ENCODE measurements at places on chromosomes 7 and 10.

- no peak for DNase-seq
These were observed 107.8 kb downstream of the TBXAS1 start for GRCh38 chr7:139936760-139937310.

GRCh38 chr7:80313067-80313626 is 178.5 kb downstream of the GNAI1 start:
- DNase-seq: no peak

DNA sequence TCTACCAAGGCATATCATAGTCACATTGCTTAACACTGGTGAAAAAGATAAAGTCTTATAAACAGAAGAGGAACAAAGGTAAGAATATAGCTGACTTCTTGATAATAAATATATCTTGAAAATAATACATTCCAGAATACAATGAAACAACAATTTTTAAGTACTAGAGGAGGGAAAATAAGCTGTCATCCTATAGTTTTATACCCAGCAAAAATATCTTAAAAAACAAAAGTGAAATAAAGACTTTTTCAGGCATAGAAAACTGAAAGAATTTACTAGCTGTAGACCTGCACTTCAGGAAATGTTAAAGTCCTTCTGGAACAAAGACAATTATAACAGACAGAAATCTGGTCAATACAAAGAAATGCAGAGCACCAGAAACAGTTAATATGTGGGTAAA is 21.4 kb upstream of the MACROH2A2 start:
- DNase-seq: no peak

GRCh38 chr10:23516530-23516929 is 77.7 kb downstream of the OTUD1 start:
- DNase-seq: no peak

DNA sequence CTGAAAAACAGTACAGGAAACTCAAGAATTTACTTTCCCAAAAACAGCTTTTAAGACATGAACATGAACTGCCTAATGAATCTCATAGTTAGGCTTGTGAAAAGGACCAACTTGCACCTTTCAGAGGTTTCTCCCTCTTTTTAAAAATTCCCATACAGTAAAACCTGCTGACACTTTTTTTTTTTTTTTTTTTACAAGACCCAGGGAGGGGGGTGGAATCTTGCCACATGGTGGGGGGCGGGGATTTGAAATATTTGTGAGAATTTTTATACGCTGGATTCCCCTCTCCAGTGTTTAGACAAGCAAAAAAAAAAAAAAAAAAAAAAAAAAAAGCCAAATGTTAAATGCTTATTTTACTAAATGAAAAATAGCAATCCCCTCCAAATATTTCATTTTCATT is 57.4 kb downstream of the HIBADH start:
- DNase-seq: no peak

DNA sequence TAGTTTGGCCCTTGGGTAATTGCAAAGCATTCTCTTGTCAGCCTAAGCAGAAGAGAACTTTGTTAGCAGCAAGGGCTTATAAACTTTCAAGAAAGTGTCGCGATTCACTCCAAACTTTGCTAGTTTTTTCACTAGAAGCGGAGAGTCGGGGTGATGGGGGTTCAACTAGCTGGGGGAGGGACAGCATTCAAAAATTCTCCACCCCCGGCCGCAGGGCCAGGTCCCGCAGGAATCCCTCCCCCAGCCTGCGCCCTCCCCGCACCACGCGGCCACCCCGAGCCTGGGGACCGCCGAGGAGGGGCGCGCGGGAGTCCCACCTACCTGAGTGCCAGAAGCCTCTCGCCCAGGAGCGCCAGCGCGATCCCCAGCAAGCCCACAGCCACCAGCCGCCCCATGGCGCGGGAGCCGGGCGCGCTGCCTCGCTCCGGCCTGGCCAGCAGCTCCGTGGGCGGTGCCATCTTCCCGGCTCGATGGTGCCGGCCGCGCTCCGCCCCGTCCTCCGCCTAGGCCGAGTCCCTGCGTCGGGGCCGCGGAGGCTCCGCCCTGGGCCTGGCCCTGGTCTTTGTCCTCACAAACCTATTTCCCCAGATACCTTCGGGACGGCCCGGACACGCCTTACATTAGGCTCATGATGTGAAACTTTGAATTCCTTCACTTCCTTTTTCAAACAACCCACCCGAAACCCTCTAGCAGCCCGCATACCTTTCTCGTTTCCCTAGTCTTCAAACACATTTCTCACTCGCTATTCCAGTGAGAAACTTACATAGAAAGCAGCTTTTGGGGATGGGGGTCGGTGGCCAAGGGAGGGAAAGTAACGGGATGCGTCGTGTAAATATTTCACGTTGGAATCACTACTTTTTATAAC is at the start of gene PON2:
PON2 (minus strand) TSS at position 472 of the 865 bp plus-strand sequence; CDS start at position 395, 77 bp downstream.
- DNase-seq: peak; percentile 62

- no peak for DNase-seq
These were observed 315.9 kb upstream of the ETV1 start for GRCh38 chr7:14305233-14305866.

DNA sequence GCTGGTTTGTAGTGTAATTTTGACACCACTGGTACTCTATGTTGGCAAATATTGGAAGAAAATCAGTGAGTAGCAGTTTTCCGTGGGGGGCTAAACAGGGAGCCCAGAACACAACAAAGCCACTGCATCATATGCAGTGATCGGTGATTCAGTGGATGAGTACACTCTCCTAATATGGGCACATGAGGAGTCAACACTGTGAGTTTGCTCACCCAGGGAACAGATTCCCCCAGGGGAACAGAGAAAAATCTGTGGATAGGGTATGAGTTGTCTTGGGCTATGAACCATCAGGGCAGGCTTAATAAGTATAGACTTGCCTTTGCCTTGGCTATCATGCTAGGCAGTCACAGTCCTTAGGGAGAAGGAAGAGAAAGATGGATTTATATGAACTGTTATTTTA is 227.7 kb upstream of the SEMA3E start:
- no peak for DNase-seq

GRCh38 chr7:2071133-2071832 is 161.5 kb downstream of the MAD1L1 start:
- no peak for DNase-seq

DNA sequence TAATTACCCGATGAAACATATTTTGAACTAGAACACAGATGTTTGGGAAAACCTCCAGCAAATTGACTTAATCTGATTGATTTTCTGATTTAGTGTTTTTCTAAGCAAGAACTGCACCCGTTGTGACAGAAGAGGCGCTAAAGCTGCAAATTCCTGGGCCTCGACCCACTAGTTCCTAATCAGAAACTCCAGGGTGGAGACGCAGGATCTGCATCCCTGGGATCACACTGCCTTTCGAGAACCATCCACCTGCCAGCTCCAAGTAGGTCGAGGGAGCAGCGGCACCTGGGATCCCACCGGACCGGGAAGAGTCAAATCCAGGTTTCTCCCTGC is 136.8 kb upstream of the CDCA7L start:
- no peak for DNase-seq

DNA sequence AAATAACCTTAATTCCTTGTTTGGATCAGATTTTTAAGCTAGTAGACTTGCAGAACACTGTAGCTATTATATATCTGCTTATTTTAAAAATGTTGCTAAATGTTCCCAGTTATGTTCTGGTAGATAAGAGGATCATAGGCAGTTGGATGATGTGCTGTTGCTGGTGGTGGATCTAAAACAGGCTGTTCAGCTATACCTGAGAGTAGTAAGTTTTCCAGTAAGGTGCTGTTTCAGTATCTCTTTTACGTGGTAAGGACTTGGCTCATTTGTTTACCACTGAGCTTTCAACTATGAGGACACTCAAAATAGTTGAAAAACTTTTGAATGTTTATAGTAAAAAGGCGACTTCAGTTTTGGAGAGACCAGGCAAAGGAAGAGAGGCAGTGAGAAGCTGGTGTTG is 180.9 kb downstream of the CDK14 start:
- no peak for DNase-seq

GRCh38 chr7:1708596-1709251 is 38.6 kb downstream of the ELFN1 start:
- DNase-seq: no peak

DNA sequence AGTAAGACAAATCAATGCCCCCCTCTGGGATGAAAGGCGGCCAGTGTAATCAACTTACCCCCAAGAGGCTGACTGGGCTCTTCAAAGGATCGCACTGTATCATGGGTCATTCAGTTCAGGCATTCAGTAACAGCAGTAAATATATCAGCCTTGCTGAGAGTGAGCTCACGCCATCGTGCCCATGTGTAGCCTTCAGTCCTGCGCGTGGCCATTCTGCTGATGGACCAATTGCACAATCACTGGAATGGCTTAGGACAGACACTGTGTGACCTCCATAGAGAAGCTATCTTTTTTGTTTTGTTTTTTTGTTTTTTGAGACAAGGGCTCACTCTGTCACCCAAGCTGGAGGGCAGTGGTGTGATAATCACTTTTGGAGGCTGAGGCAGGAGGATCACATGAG is 9.1 kb upstream of the PRKRIP1 start:
- DNase-seq: no peak

DNA sequence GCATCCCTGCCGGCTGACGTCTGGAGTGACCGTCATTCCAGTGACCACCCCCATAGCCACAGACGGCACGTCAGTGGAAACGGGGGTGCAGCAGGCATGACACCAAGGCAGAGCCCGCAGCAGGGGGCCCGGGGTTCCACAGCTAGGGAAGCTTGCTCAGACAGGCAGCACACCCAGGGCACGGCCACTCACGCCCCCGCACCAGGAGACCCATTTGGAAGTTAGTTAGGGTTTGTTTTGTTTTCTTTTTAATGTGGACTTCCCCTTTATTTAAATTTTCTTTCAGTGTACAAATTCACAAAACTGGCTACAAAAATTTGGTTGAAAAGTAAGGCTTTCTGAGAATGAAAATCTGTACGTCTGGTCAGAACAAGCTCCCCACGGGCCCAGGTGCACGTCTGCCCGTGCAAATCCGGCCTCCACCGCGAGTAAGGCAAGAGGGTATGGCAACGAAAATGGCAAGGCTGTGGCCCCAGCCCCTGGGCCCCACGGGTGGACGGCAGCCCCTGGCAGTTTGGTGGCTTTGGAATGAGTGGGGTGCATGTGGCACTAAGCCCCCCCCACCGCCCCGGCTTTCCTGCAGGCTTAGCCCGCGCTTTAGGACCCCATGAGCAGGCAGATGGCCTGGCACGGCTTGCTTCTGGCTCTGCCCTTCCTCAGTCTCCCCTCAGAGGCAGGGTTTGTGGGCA is 124.2 kb downstream of the FAM53B start:
- no peak for DNase-seq

DNA sequence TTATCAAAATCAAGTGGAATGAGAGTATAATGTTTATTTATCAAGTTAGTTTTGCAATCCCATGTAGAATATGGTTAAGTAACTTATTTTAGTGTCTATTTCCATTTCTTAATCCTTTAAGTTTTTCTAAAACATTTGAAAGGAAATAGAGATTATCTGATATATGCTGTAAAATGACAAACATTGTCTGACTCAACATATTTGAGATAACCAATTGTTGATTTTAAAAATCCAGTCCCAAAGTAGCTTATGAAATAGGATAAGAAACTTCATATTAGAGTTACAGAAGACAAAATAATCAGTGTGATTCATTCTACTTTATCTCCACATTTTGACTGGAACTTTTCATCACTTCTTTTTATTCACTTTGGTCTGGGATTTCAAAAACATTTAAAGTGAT is 38.7 kb upstream of the CDK1 start:
- no peak for DNase-seq

DNA sequence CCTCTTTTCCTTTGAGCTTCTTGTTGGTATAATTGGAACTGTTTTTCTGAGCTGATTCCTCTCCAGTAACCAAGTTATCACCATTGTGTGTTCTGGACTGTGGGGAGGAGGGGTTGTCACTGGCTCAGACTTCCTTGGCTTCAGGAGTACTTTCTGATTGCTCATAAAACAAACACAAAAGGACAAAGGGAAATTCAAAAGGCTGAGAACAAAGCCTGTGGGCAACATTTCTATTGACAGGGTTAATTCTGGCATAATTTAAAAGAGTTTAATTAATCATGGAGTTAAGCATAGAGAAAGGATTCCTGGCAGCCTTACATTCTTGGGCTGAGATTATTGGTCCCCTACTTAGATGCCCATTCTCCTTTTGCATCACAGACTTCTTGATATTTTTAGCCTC is 222.9 kb upstream of the KMT2E start:
- no peak for DNase-seq

- no peak for DNase-seq
These were observed 67.5 kb downstream of the CUX1 start for GRCh38 chr7:101884671-101885596.

DNA sequence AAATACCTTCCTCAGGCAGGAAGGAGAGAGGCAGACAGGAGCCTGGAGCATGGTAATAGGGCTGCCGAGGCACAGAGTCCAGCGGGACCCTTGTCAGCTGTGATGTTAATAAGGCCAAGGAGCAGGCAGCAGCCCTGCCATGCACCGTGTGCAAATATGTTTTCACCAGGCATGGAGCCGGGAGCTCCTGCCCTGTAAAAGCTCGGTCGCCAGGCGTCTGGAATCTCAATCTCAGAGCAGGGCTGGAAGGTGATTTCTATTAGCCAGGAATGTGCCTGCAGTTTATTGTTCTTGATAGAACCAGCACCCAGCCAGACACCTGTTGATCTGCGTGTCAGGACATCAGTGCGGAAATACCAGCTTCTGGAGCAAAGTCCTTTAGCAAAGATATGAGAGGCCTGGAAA is 469.8 kb downstream of the GLRX3 start:
- no peak for DNase-seq

GRCh38 chr10:34780818-34781380 is 34.2 kb downstream of the PARD3 start:
- peak; percentile 58 for DNase-seq

DNA sequence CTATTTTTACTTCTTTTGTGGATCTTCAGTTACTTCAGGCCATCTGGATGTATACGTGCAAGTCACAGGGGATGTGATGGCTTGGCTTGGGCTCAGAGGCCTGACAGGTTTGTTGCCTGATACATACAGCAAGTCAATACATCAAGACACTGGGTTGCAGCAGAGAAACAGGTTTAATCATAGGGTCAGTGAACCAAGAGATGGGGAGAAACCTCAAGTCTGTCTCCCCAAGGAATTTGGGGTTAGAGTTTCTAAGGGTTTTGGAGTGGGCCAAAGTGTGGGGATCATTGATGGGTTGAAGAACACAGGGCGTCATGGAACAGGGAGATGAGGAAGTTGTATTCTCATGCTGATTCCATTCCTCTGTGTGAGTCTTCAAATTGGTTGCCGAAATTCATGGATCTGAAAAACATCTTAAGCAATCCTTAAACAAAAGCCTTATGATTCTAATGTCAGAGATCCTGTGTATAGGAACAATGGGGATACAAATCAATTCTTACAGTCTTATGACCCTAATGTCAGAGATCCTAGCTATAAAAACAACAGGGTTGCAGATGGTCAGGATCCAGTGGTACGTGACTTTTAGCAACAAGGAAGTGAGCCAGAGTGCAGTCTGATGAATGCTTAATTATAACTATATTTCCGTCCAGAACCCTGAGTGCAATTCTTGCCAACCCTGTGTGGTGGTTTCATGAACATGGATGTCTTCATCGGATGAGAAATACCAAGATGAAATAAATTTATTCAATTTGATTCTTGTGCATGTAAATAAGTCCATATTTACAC is 18.9 kb downstream of the OTUD1 start:
- no peak for DNase-seq
